ENCODE measurements at places on chromosomes 4 and X. TPM values are rescaled to one million over a fixed set of nuclear protein-coding genes. Genes with fewer than 3 reads are reported as not detected.

DNA sequence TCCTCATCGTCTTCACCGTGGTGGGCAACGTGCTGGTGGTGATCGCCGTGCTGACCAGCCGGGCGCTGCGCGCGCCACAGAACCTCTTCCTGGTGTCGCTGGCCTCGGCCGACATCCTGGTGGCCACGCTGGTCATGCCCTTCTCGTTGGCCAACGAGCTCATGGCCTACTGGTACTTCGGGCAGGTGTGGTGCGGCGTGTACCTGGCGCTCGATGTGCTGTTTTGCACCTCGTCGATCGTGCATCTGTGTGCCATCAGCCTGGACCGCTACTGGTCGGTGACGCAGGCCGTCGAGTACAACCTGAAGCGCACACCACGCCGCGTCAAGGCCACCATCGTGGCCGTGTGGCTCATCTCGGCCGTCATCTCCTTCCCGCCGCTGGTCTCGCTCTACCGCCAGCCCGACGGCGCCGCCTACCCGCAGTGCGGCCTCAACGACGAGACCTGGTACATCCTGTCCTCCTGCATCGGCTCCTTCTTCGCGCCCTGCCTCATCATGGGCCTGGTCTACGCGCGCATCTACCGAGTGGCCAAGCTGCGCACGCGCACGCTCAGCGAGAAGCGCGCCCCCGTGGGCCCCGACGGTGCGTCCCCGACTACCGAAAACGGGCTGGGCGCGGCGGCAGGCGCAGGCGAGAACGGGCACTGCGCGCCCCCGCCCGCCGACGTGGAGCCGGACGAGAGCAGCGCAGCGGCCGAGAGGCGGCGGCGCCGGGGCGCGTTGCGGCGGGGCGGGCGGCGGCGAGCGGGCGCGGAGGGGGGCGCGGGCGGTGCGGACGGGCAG, 792 bp downstream of the ADRA2C start:
- DNase-seq: no peak

DNA sequence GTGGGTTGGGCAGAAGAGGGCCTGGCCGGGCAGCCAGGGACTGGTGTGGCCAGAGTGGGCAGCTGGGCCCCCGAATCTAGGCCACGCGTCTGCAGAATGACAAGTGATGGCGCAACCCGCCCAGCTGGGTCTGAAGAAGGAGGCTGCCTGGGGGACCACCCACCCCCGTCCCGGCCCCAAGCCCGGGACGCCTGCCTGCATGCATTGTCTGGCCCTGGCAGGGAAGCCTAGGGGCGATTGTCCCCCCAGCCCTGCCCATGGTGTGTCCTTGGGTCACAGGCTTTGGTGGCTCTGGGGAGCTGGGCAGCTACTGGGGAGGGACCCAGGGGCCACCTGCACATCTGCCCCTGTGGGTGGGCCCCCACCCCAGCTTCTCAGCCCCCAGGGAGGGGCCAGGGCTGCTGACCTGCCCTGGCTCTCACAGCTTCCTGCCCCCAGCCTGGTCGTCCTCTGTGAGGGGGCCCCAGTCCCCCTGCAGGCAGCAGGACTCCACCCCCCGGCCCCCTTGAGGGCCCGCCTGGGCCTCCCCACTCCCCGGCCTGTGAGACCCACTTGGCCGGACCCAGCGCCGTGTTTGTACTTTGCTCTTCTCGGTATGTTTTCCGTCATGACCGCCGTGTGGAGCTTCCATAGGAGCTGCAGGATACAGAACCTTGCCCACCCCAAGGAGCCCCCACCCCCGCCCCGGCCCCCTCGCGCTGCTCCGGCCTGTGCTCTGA, 4.9 kb downstream of the FGFR3 start:
- DNase-seq: no peak

- DNase-seq: no peak
These were observed 40.4 kb downstream of the HPGDS start for GRCh38 chr4:94302191-94302590.

DNA sequence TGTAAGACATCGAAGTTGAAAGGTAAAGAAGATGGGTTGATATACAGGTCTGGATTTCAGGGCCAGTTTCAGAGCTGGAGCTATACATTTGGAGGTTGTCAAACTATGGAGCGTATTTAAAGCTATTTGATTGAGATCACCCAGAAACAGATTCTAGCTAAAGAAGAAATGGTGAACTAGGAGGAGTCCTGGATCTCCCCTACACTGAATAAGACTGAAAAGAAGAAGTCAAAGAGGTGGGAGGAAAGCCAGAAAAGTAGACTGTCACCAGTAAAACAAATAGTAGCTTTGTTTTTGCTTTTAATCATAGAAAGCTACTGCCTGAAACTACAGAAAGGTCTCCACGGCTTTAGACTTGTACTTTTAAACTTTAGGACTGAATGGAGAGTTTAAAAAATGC, 5.0 kb upstream of the NDP start:
- DNase-seq: no peak

- DNase-seq: peak; percentile 67
These were observed at the start of gene GASK1B for GRCh38 chr4:158172261-158173258. Gene GASK1B, minus strand, starts transcription at chr4:158173025. Its CDS starts 1,650 bp downstream, at chr4:158171375.

DNA sequence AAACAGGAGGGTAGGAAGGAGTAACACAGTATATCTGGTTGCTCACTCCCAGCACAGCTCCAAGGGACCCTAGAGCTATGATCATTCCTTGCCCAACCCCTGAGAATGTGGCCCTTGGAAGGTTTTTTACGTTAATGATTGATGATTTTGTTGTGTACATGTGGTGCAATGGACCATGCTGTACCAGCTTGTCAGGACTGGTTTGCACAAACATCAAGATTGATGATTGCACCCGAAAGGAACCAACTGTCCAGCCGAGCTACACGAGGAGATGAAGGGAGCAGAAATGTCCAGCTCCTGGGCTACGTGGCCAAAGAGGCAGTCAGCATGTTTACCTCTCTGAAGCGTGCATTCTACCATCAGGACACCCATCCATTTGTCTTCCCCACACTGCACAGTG, 83.2 kb upstream of the USP9X start:
- DNase-seq: no peak

DNA sequence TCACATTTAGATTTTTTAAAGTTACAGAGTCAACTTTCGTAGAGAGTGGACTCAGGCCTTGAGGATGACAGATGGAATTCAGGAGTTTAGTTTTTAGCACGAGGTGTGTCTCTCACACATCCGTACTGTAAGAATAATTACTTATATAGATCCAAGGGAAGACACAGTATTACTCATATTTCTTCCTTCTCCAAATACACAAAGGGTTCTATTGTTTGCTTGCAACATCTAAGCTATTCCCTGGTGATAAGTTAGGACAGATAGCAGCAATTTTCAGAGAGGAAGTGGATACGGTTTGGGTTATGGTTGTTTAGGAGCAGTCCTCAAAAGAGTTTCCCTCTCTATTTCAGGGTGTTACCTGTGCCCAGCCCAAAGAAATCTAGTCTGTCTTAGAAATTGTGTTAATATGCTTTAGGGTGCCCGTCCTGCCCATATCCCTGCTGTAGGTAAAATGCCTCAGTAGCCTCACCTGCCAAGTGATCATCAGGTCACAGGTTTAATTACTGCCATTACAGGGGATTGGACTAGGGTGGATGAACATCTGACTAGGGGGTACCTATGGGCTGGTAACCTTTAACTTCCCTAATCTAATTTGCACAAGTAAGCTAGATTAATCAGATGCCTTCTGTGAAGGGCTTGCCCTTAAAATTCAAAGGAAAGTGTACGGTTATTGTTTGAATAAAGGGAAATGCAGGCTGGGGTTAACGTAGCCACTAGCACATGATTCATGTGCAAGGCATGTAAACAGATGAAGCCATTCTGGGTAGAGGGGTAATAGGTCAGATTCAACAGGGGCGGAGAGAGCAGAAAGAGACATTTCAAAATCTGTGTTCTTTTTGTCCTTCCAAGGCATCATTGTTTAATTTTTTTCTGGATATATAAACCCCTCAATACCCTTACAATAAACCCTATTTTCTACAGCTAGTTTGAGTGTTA, 8.7 kb upstream of the PPP3CA start:
- no peak for DNase-seq

DNA sequence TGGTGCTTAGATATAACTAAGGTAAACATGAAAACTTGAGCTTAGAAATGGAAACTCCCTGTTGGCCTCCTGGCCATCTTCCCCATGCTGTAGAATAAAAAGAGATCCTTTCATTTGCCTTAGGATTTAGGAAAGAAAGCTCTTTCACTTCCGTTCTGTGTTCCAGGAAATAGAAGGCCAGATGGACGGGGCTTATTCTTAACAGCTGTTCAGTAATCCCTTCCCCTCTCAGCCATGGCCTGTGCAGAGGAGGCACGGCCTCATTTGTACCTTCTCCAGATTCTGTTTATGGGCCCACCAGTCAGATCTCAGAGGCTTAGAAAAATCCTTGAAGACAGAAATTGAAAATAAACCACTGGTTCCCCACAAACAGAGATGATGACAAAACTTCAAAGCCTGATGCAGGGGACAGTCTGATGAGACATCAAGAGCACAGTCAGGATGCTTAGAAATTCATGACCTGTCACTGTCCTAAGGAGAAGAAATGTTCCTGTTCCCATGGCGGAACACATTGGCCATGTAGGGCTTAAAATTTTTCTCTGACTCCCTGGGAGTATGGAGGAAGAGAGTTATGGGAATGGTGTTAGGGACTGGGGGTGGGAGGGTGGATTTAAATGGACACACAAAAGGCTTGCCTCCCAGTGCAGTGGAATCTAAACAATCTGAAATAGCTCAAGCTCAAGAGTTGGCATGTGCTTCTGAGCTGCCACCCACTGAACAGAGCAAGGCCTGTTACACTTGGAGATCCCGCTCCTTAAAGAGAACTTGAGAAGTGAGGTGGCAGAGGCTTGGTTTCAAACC, 188.8 kb downstream of the SOWAHB start:
- DNase-seq: no peak

DNA sequence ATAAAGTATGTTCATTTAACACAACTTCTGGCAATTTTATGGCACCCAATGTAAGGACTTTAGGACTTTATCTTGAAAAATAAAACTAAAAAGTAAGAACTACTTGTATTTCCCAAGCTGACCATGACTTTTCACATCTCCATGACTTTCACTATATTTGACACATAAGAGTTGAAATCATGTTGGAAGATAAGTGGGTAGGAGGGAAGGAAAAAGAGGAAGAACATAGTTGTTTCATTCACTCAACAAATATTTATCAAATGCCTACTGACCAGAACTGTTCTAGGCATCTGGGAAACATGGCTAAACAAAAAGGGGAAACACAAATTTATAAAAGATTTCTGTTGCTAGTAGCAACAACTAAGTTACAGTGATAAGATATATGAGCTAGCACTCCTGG, 16.0 kb downstream of the SCLT1 start:
- no peak for DNase-seq

DNA sequence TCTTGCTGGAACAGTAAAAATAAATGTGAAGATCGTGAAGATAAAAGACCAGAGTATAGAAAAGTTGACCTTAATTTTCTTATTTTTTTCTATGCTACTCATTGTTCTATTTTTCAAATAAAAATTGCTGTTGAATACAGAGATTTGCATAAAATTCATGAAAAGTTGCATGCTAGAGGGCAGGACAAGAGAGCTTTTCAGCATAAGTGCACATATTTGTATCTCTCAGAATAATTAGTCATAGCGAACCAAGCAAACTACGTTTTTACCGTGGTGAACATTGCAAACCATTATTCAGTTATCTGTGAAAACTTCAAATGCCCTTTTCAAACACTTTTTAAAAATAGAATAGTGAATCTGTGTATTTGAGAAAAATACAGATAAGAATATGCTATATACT, 26.4 kb upstream of the AFF2 start:
- DNase-seq: no peak

GRCh38 chr4:61520166-61520565, 320.0 kb downstream of the ADGRL3 start:
- DNase-seq: no peak

DNA sequence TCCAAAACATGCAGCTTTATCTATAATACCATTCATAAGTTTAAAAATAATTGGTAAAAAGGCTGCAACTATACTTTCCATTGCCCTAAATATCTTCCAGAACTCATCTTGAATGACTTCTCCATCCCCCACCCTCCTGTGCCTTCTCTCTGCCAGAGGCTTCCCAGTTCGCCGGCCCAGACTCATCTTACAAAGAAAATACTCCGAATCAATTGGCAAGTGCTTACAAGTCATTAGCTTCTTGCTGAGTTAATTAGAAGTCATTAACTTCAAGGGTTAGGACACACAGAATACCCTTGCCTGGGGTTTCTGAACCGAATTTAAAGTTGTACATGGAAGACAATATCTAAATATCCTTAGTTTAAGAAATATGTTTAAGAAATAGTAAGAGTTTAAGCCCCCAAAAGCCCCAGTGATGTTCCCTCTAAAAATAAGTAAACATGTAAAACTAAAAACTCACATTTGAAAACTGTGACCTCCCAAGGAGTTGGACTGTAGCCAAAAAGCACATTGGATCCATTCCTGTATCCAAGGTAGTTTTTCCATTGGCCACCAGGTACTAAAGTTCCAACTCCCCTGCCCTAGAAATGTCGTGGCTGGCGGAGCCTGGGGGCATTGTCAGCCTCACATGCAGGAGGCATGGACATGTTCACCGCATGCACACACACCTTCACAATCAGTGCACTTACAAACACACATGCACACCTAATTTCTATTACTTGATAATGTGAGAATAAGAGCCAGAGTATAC, 535.2 kb upstream of the FAT1 start:
- no peak for DNase-seq

DNA sequence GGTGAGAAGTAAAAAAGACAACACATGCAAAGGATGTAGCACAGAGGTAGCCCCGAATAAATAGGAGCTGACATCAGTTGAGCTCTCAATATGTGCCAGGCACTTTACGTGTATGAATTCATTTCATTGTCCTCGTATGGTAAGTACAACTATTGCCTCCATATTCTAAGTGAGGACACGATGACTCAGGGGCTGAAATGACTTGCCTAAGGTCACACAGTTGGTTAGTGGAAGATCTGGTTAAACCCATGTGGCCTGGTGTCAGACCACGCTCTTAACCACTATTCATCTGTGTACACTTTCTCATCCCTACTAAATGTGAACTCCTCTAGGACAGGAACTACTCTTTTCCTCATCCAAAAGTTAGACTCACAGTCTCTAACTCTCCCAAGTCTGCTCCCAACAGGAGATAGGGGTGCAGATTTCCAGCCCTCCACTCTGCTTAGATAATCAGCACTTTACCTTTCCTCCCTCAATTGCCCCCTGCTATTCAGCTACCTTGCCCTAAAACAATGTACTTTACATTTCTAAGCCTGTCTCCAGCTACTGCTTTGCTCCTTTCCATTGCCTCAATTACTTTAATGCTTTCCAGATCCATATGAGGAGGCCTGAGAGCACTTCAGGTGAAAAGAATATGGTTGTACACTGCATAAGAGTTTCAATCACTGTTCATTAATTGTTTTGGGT, 58.8 kb upstream of the LHFPL1 start:
- no peak for DNase-seq

GRCh38 chrX:77396781-77397180, 50.4 kb upstream of the FGF16 start:
- no peak for DNase-seq

The CEP135 gene
- 21.2 TPM for total RNA-seq

The OPRPN gene
- not detected for total RNA-seq

The GAR1 gene
- 6.5 TPM for total RNA-seq

The ERVMER34-1 gene
- 1.5 TPM for total RNA-seq

The PABPC1L2A gene
- not detected for total RNA-seq

The PLAC1 gene
- 14.5 TPM for total RNA-seq

The CCDC120 gene
- total RNA-seq: 2.7 TPM

The ADH1C gene
- total RNA-seq: 4.7 TPM

The EGFL6 gene
- total RNA-seq: 28.9 TPM

The TRAPPC11 gene
- 83.5 TPM for total RNA-seq

The ZAR1 gene
- total RNA-seq: not detected

The SGMS2 gene
- total RNA-seq: 36.6 TPM

Data from urinary bladder (tissue), 4 donors.